Left kidney (tissue), 8 donors: ENCODE measurements at places on chromosomes 2 and 18.

- DNase-seq: no peak
Observed at GRCh38 chr2:217843324-217843723, 159.5 kb downstream of the TNS1 start.

GRCh38 chr2:60356346-60356745 is 197.1 kb downstream of the BCL11A start:
- no peak for DNase-seq

GRCh38 chr2:192469612-192470011 is 274.9 kb upstream of the TMEFF2 start:
- no peak for DNase-seq

DNA sequence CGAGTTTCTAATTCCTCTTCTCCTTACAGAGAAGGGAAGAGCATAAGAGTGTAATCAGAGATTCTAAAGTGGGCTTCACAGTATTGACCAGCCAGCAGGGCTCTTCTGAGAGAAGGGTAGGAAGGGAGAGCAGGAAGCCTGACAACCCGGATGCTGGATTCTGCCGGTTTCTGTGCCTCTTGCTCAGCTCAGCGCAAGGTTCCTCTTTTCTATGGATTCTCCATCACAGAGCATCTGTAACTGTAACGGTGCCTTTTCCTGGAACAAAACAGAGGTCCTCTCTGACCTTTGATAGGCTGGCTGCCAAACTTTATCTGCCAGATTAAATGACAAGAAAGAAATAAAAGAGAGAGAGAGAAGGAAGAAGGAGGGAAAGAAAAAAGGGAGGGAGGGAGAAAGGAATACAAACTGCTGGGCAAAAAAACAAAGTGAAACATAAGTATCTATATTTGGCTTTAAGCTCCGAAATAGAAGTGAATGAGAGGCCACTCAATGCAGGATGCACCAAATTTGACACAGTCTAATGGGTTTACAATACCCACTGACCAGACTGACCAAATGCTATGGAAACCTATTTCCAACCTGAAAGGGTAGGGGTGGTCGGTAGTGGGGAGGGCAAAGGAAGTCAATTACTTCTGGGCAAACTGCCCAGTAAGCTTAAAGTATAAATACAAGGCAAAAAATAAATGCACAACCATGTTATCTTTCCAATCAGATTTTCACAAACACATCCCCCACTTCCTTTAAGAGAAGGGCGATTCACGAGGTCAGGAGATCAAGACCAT is 59.2 kb downstream of the PIEZO2 start:
- DNase-seq: peak; percentile 12

DNA sequence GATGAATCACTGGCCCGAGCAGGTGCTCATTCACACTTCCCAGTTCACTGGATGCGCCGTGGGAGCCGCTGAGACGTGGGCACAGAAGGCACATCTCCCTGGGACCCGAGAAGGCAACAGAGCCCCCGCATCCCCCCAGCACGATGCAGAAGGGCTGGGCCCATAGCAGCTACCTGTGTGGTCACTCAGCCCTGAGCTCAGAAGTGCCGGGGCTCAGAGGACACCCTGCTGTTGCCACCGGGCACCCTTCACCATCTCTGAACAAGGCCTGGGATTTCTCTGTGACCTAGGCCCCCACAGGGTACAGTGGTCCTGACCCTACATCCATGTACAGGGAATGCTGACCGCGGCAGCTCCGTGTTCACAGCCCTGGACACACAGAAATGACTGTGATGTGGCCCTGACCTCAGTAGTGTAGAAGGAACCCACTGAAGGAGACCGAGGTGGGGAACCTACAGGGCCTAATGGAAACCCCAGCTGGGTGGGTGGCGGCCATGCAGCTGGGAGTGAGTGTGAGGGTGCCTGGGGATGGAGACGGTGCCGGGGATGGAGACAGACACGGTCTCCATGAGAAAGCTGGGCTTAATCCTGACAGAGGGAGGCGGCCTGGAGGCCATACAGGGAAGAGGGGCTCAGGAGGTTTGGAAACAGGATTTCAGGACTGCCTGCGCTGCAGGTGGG is 111.9 kb upstream of the OTOS start:
- no peak for DNase-seq

DNA sequence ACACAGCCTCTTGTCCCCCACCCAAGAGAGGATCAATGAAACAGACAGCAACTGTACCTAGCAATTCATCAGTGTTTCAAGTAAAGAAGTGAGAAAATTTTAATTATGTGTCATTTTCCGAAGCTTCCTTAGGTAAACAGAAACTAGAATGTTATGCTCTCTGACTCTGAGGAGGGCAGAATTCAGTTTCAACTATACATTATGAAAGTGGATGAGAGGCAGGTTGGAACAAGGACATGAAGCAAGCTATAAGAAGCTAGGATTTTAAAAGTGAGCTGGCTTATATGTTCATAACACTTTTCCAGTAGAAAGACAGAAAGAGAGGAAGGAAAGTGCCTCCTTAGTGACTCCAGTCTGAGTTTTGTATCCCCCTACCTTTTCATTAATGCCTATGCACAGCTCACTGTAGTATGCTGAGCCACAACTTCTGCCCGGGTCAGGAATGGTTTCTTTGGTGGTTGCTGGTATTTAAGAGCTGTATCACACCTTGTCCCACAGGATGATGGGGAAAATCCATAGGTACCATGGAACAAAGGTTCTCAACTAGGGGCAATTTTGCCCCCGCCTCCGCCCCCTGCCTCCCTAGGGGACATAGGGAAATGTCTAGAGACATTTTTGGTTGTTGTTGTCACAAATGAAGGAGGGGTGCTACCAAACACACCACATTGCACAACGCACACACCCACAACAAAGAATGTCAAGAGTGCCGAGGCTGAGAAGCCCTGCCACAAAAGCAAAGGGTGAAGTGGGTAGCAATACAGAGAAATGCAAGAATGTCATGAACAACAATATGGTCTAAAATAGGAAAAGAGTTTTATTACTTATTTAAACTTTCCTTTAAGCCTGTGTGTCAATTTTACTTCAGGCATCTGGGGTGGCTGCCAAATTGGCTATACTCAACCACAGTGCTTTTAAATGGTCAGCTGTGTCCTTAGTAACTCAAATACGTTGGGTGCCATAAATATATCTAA is 161.0 kb upstream of the ZFP36L2 start:
- no peak for DNase-seq

DNA sequence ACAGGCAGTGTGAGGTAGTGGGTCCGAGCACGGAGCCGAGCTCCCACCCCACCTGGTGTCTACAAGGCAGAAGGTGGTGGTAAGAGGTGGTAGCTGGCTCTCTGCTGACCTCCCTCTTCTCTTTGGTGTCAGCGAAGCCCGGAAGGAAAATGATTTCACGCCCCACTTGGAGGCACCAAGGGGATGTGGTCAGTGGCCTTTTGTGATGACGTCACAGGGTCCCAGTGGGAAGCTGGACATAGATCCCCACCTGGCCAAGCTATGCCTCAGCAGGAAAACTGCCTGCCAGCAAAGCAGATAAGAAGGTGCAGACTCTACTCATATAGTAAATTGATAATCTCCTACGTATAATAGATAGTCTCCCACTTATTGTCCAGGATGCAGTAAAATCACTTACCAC is 183.7 kb upstream of the ALKAL2 start:
- no peak for DNase-seq

GRCh38 chr2:168471163-168471475 is 15.0 kb downstream of the CERS6 start:
- no peak for DNase-seq

- peak; percentile 65 for DNase-seq
Observed at GRCh38 chr18:55781481-55781957, 193.5 kb upstream of the TCF4 start.

DNA sequence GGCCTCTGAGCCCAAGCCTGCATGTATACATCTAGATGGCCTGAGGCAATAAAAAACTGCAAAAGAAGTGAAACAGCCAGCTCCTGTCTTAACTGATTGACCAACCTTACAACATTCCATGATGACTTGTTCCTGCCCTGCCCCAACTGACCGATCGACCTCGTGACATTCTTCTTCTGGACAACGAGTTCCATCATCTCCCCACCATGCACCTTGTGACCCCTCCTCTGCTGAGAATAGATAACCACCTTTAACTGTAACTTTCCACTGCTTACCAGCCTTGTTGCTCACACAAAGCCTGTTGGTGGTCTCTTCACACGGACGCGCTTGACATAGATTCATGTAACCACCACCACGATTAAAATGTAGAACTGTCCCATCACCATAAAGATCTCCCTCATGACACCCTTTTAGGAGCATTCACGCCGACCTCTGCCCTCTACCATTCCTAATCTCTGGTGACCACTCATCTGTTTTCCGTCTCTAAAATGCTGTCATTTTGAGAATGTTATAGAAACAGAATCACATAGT is 120.1 kb upstream of the REV1 start:
- DNase-seq: no peak
